ENCODE measurements at places on chromosomes 5 and 9.

DNA sequence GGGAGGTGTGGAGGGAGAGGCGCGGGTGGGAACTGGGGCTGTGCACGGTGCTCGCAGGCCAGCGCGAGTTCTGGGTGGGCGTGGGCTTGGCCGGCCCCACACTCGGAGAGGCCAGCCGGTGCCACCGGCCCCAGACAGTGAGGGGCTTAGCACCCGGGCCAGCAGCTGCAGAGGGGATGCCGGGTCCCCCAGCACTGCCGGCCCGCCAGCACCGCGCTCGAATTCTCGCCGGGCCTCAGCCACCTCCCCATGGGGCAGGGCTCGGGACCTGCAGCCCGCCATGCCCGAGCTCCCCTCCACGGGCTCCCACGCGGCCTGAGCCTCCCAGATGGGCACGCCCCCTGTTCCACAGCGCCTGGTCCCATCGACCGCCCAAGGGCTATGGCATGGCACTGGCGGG is 104.6 kb downstream of the GLIS3 start:
- no peak for DNase-seq

GRCh38 chr5:10438301-10438700 is 3.4 kb upstream of the ROPN1L start:
- DNase-seq = no peak

- DNase-seq = no peak
Measured at GRCh38 chr5:65861830-65862241, 64.5 kb upstream of the ERBIN start.

- DNase-seq = no peak
Measured at GRCh38 chr5:136734628-136735027, 369.3 kb upstream of the TRPC7 start.

GRCh38 chr9:77475641-77476473 is 172.3 kb downstream of the GNA14 start:
- DNase-seq = no peak

DNA sequence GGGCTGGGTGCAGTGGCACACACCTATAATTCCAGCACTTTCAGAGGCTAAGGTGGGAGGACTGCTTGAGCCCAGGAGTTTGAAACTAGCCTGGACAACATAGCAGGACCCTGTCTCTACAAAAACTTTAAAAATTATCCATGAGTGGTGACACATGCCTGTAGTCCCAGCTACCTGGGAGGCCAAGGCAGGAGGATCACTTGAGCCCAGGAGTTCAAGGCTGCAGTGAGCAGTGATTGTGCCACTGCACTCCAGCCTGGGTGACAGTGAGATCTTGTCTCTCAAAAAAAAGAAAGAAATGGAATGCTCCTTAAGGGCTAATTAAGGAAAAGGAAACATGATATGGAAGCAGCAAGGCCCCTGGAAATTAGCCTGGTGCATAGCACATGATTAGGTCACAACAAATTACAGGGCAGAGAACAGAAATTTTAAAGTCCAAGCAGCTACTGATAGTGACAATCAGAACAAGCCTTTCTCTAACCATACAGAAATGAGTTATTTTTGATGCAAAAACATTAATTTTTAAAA is 19.5 kb downstream of the ANKH start:
- DNase-seq = no peak

GRCh38 chr9:14170973-14171596 is 142.9 kb downstream of the NFIB start:
- no peak for DNase-seq

- DNase-seq = peak; percentile 91
Measured at GRCh38 chr5:132500931-132501628, 10.5 kb upstream of the IRF1 start.
